ENCODE measurements at places on chromosomes 6 and 20.

DNA sequence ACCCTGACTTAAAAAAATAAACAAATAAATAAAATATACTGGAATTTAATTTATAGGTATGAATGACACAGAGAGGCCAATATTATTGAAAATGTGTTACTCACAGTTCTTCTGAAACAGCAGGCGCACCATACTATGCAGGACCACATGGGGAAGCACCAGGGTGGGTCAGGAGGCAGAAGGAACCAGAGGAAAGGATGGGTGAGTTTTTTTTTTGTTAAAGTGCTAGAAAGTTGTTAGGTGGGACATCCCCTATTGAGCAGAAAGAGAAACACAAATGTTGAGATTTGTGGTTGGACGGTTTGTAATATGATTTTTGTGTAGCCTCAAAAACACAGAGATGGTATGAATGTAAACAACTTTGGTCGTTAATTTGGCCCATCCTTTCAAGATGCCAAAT lies 26.0 kb downstream of the PTPRA start:
- no peak for DNase-seq

DNA sequence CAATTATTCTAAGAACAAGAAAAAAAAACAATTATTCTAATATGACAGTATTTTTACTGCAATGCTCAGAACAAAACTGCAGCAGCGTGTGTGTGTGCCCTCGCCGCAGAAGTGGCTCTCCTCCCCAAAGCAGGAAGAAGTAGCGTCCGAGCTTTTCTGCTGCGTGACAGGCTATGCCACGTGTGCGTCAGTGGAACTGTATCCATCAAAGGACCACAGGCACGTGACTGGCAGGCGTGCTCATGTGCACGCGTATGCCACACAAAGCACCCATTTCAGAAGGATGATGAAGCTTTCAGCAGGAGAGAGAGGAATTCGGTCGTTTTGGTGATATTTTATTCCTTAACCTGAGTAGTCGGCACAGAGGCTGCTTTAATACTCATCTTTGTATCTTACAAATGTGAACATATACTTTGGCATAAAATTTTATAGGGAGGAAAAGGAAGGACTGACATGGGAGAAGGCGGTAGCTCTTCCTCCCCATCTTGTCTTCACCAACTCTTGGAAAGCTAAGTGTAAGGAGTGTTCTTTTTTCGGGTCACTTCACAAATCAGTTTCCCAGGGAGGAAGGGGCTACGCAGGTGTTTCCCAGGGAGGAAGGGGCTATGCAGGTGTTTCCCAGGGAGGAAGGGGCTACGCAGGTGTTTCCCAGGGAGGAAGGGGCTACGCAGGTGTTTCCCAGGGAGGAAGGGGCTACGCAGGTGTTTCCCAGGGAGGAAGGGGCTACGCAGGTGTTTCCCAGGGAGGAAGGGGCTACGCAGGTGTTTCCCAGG lies 3.4 kb downstream of the TCFL5 start:
- DNase-seq = no peak

DNA sequence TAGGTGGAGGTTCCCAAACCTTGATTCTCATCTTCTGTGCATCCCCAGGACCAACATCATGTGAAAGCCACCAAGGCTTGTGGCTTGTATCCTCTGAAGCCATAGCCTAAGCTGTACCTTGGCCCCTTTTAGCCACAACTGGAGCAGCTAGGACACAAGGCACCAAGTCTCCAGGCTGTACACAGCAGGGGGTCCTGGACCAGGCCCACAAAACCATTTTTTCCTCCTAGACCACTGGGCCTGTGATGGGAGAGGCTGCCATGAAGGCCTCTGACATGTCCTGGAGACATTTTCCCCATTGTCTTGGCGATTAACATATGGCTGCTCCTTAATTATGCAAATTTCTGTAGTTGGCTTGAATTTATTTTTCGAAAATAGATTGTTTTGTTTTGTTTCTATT lies 114.8 kb upstream of the LAMA2 start:
- no peak for DNase-seq

DNA sequence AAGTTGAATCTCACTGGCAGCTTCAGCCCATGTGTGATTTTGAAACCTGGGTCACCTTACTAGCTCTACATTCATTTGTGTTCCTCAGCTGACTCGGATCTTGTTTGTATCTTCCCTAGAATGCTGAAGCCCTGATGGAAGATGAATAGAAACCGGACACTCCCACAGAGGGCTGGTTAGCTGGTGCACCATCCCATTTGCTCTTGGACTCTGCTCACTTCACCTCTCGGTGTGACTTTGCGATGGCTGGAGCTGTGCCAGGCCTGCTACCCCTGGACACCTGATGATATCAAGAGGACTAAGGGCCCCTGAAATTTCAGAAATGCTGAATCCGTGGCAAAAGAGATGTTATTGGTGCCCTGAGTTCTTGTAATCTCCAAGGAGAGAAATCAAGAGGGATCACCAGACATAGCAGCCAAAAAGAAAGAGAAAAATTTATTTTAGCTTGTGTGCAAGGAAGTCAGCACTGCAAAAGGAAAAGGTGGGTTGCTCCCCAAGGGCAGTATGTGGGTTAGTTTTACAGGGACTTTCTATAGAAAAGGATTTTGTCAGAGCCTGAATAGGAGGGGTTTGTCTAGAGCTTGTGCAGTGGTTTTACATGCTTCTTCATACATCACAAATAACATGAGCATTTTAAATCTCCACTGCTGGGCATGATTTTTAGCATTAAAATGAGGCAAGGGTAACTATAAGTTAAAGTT lies 426.3 kb upstream of the NOX3 start:
- no peak for DNase-seq

DNA sequence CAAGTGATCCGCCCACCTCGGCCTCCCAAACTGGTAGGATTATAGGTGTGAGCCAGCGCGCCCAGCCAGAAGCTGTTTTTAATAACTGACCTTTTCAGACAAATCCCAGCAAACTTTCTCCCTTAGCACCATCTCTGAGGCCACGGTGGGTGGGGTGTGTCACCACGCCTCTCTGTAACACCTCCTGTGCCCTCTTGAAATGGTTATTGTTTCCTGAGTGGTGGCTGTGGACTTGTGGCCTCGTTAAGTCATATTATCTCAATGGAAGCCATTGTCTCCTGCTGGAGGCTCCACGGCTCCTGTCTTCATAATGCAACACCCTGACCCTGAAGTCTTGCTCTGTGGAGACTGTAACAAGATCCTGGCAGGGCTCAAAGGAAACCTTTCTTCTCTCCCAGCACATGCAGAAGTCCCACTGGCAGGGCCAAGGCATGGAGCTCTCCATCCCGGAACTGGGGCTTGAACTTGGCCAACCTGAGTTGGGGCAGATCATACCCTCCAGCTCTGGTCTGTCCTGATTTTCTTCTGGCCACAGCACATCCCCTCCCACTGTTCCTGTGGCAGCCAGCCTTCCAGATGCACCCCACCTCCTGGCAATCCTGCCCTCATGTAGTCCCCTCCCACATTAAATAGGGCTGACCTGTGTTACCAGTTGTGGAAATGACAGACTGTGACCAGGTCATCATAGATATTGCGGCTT lies 81.1 kb downstream of the SNX5 start:
- DNase-seq = no peak
